Pulmonary artery endothelial cell (primary cell): ENCODE measurements at places on chromosomes 11 and 22. TPM values are rescaled to one million over a fixed set of nuclear protein-coding genes. Genes with fewer than 3 reads are reported as not detected.

The TMEM132A gene
- 55.7 and 62.6 TPM in 2 replicates for total RNA-seq

The H19 gene
- 0.07 TPM in 1 of 2 replicates, not detected in the other for total RNA-seq

The MMP12 gene
- total RNA-seq: not detected in 2 replicates

The OR5A1 gene
- not detected in 2 replicates for total RNA-seq

The PLAAT4 gene
- total RNA-seq: 2.9 and 4.2 TPM in 2 replicates

The CELSR1 gene
- 0.73 and 0.95 TPM in 2 replicates for total RNA-seq

The FOXRED2 gene
- total RNA-seq: 4.9 and 6.2 TPM in 2 replicates

The MRGPRE gene
- total RNA-seq: not detected in 2 replicates

The ART1 gene
- total RNA-seq: not detected in 2 replicates

The MYH9 gene
- 1,280 and 1,511 TPM in 2 replicates for total RNA-seq

The MRGPRG gene
- not detected in 2 replicates for total RNA-seq

The APOA1 gene
- total RNA-seq: not detected in 2 replicates

The KCNQ1OT1 gene
- total RNA-seq: 0.53 and 1.1 TPM in 2 replicates

The C11orf42 gene
- not detected in 2 replicates for total RNA-seq

The SLC22A8 gene
- total RNA-seq: not detected in 2 replicates

The ME3 gene
- total RNA-seq: 53.4 and 67.7 TPM in 2 replicates

The KRTAP5-2 gene
- not detected in 2 replicates for total RNA-seq

The OR51F2 gene
- not detected in 2 replicates for total RNA-seq

The SCUBE2 gene
- 0.73 and 0.74 TPM in 2 replicates for total RNA-seq

The OR51B4 gene
- total RNA-seq: not detected in 2 replicates

The NPAS4 gene
- not detected in 2 replicates for total RNA-seq

The CD248 gene
- total RNA-seq: 0.04 TPM in 1 of 2 replicates, not detected in the other

The IL17REL gene
- total RNA-seq: 0.04 and 0.20 TPM in 2 replicates

The GAL gene
- 1.3 and 1.8 TPM in 2 replicates for total RNA-seq

The PTPRCAP gene
- 0.14 and 0.40 TPM in 2 replicates for total RNA-seq

The MUC5AC gene
- not detected in 2 replicates for total RNA-seq

The KCNK4 gene
- 0.07 TPM in 1 of 2 replicates, not detected in the other for total RNA-seq

The OR51B5 gene
- total RNA-seq: not detected in 2 replicates

The MAJIN gene
- not detected in 2 replicates for total RNA-seq

The TEAD1 gene
- 20.0 and 25.1 TPM in 2 replicates for total RNA-seq

The DBX1 gene
- not detected in 2 replicates for total RNA-seq
